ENCODE measurements at places on chromosomes 1 and 21.

GRCh38 chr1:244367399-244368114 is 84.2 kb downstream of the ADSS2 start:
- DNase-seq, result no peak

GRCh38 chr1:206516728-206516990 is 9.3 kb downstream of the RASSF5 start:
- no peak for DNase-seq

DNA sequence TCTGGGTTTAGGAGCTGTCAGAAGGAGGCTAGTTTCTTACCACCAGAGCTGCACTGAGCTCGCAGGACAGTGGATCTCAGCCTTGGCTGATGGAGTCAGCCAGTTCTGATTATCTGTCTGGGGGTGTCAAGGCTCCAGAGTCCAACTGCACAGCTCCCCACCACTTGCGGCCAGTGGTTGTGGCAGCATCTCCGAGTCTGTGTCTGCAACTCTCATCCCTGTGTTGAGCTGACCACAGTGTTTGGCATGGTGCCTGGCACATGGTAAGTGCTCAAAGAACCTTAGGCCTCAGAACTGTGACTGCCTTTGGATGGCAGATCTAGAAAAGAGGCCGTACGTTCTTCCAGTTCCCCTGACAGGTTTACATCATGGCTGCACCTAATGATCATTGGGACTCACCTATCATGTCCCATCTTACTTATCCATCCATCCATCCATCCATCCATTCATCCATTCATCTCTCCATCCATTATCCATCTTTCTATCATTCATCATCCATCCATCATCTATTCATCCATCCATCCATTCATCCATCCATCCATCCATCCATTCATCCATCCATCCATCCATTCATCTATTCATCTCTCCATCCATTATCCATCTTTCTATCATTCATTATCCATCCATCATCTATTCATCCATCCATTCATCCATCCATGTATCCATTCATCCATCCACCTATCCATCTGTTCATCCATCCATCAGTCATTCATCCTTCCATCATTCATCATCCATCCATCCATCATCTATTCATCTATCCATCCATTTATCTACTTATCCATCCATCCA is 114.5 kb downstream of the CRYAA start:
- DNase-seq, result no peak

GRCh38 chr1:32199717-32200072 is 700 bp upstream of the CCDC28B start:
- DNase-seq, result no peak

DNA sequence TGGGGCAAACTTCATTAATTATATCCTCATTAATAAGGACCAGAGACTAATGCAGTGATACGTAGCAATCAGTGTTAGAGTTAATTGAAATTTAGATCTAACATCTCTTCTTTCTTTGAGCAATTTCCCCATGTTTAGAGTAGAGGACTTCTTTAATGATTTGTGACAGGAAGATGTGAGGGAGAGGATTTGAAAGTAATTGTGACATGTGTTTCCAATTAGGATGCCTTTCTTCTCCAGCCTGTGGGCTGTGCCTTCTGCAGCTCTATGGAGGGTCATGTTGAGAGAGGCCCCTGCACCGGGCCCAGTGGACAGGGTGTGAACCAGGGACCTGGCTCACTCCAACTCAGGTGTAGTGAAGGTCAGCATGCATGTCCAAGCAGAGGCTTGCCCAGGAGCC is 103.0 kb downstream of the GREM2 start:
- DNase-seq, result no peak

DNA sequence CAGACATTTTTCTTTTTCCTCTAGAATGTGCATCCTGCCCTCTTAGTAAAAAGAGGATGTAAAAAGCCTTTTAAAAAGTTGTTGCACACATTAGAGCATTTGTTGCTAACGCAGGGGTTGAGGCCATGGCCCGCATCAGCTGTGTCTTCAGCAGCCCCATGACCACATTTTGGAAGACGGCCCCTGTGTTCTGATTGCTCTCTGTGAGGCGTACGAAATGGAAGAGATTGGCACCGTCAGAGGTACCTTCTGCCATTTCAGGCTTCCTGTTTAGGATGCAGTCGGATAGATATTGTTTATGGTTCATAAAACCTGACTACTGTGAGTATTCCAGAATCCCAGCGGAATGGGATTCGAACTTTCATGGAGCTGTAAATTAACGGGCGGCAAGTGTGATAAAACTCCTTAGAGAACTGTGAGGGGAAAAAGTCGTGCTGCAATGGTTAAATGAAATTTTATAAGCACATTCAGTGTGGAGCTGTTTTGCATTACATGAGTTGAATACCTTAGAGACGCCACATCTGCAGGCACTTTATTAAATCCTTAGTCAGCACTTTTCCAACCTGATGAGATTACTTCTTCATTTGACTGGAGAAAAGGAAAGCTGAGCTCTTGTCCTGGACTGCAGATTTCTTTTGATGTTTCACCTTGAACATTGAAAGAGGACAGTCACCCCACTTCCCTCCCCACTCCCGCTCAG is 273.9 kb downstream of the TM2D1 start:
- no peak for DNase-seq

GRCh38 chr1:84122780-84123382 is 21.2 kb upstream of the PRKACB start:
- DNase-seq, result no peak

DNA sequence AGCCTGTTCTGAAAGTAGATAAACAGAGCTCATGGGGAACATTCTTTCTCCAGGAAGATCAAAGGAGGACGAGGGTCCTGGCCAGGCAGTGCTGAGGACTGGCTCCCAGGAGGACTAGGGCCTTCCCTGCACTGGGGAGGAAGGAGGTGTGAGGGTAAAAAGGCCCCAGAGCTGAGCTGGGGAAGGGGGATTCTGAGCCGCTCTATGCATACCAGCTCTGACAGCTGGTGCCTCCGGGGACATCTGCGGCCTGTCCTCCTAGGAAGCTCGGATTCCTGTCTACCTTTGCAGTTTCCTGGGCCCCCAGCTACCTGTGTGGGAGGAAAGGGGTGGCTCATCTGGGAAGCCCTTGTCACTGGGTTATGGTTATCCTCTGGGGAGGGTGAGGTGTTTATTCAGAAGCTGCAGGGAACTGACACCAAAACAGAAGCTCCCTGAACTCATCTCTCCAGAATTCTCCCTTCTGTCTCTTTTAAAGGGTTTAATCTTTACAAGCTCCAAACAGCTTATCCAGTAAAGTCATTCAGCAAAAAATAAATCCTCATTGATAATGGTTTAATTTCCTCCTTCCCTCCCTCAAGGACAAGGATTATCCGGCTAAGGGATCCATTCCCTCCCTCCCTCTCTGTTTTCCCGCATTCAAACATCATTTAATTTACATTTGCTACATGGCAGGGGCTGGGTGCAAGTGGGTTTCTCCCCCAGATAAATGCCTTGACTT is 31.0 kb downstream of the NENF start:
- no peak for DNase-seq

- DNase-seq, result no peak
Measured at GRCh38 chr1:166900987-166901386, 24.9 kb upstream of the TADA1 start.

DNA sequence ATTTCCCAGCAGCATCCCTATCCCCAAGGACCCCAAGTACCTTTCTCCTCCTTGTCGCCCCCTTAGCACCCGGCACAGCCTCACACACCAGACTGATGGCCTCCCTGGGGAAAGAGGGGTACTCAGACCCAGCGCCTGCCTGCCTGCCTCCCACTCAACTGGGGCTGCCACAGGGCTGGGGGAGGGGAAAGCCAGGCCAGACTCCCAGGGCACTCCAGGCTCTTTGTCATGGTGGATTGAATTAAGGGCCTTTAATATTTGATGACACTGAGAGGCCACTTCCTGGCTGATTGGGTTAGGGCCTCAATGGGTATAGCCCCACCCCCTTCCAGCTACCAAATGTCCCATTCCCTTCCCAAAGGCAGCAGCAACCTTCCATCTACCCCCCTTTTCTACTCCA is 1.8 kb downstream of the SHC1 start:
- no peak for DNase-seq

DNA sequence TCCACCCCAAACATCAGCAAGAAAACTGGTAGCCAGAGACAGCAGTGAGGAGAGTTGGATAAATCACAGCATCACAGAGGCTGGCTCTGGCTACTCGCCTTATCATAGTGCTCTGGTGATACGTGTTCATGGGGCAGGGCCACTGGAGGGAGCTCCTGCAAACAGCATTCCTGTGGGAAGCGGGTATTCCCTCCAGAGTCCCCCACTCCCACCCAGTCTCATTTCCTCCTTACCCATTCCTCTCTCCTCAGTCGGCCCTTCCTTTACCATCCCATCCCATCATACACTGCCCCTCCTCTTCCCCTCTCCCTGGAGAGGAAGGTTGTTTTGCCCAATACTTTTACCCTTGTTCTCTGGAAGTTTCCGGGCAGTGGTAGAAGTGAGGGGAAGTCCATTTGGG is 7.1 kb downstream of the NHLH2 start:
- no peak for DNase-seq

DNA sequence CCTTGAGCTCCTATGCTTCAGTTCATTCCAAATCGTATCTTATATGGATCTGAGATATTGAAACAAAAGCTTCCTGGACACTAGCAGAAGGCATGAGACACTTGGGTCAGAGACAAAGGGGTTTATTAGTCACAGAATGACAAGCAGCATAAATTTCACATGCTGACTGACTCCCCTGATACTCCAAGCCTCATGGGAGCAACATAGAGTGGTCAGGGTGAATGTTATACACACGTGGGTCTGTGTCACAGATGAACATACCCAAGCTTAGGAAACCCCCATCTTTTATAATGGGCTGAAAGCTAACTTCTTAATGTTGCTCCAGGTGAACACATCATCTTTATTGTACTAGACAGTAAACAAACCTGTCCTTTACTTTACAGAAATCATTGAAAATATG is 599.9 kb upstream of the RGS18 start:
- DNase-seq, result no peak

DNA sequence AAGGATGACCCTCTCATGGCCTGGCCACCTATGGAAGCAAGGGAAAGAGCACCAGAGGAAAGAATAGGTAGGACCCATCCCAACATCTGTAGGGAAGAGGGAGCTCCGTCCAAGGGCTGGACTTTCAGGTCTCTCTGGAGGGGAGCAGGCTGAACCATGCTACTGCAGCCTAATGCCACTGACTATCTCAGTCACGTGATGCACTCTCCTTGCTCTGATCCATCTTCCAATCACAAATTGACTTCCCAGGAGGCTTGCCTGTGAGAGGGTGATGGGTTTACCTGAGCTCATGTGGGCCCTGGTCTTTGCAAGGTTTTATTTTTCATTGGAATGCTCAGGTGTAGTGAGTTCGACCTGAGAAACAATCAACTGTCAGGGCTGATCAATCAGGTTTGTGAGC is 128.8 kb downstream of the CACNA1E start:
- DNase-seq, result no peak

DNA sequence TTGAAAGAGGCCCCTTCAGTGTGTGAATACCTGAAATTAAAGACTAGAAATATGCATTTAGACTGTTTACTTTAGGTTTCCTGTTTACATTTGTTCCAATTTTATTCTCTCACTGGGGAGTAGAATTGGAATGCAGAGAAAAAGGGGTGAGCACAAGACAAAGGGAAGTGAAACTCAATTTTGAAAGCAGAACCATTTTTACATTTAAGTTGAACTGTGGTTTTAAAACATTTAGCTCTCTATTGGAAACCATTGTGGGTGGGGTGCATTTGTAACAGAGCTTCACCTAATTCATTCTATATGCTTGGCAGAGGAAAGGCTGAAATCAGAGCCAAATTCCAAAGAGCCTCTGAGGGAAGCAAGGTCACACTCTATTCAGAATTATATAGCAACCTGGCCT is 235.3 kb upstream of the C1orf105 start:
- DNase-seq, result no peak

GRCh38 chr1:36128126-36128904 is 3.3 kb upstream of the COL8A2 start:
- DNase-seq, result no peak

DNA sequence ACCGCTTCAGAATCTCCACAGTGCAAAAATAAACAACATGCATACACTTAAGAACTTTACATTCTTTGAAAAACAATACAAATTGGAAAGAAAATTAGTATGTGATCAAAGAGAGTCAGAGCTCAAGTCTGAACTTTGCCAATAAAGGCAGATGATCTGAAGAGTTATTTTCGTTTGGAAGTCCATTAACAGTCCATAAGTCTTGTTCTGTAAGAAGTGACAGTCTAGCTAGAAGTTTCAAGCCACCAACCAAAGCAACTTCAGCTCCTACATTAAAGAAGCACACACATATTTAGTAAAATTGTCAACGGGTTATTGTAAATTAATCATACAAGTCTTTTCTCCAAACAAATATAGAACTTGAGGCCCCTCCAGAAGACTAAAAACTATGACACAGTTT is 20.7 kb downstream of the ANGEL2 start:
- DNase-seq, result no peak
